ENCODE measurements at places on chromosomes 7 and 10.

DNA sequence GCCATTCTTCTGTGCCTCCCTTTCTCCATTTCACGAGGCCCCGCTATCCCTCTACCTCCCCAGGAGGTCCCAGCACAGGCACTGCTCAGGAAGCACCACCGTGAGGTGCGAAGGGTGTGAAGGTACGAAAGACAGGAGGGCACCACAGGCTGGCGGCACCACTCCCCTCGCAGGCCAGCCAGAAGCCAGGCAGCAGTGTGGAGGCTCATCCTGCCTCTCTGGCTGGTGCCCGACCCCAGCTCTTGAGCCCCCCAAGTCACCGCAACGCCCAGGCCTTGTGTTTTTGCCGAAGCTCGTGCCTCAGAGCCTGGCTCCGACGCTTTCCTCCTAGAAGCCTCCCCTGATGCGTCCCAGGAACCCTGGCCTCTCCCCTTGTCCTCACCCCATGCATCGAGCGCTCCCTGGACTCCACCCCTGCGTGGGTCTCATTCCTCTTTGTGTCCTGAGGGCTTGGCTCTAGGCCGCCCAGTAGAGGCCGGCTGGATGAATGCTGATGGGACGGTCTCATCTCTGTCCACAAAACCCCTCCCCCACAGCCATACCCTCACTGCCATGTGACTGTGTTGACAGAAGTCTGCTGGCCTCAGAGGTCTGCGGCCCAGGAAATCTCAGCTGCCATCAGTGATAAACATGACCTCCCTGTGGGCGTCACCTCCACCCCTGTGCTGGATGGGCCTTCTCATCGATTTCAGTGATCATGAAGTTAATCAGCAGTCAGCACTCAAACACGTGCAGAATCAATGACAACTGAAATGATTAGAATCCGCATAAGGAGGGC, 19.3 kb downstream of the BRI3 start:
- no peak for DNase-seq

- DNase-seq = no peak
Measured at GRCh38 chr10:120789303-120790203, 61.6 kb upstream of the WDR11 start.

- peak; percentile 57 for DNase-seq
Measured at GRCh38 chr10:124063750-124064603, 29.4 kb downstream of the CHST15 start.

- DNase-seq = no peak
Measured at GRCh38 chr10:18446205-18446604, 205.2 kb downstream of the NSUN6 start.

GRCh38 chr7:112669306-112669705, 120.9 kb downstream of the TMEM168 start:
- peak; percentile 70 for DNase-seq

GRCh38 chr7:20598459-20599309, 16.8 kb upstream of the ABCB5 start:
- DNase-seq = peak; percentile 79

- no peak for DNase-seq
Measured at GRCh38 chr10:5844345-5845055, 31.3 kb upstream of the GDI2 start.

- DNase-seq = peak; percentile 4
Measured at GRCh38 chr10:118595598-118596425, at the start of gene PRLHR. Gene PRLHR, minus strand, starts transcription at chr10:118595648. Its CDS starts 404 bp downstream, at chr10:118595244.

GRCh38 chr10:25641595-25641994, 292.4 kb upstream of the MYO3A start:
- DNase-seq = no peak

GRCh38 chr7:111113263-111114017, 22.5 kb downstream of the LRRN3 start:
- DNase-seq = peak; percentile 78

GRCh38 chr7:50092579-50093491, at the start of gene ZPBP:
Gene ZPBP, minus strand, starts transcription at chr7:50093246. Its CDS starts 52 bp downstream, at chr7:50093194.
- DNase-seq = peak; percentile 70
